HEK293T (cell line): ENCODE measurements at places on chromosomes 2 and 18.
A peak's percentile ranks its signal among the peaks of the same experiment; 100 is the strongest.

DNA sequence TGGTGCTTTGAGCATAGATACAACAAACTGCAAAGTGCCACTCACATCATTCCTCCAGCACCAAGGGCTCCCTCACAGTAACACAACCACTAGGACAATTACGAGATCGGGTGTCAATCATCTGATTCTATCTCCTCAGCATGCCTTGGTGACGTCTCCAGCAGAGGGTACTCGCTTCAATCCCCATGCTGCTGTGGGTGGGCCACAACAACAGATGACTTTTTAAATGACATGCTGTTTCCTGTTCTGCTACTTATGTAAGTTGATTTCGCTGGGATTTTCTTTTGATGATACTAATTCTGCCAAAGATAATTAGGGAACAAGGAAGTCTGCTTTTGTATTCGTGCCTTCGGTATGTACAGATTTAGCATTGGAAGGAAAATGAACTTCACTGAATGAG lies 1113.0 kb downstream of the BCL11A start:
- no peak for DNase-seq

- peak; percentile 83 for DNase-seq
Measured at GRCh38 chr2:241950413-241951315, 81.1 kb downstream of the RTP5 start.

- no peak for DNase-seq
Measured at GRCh38 chr2:195633573-195633870, 23.5 kb upstream of the SLC39A10 start.

DNA sequence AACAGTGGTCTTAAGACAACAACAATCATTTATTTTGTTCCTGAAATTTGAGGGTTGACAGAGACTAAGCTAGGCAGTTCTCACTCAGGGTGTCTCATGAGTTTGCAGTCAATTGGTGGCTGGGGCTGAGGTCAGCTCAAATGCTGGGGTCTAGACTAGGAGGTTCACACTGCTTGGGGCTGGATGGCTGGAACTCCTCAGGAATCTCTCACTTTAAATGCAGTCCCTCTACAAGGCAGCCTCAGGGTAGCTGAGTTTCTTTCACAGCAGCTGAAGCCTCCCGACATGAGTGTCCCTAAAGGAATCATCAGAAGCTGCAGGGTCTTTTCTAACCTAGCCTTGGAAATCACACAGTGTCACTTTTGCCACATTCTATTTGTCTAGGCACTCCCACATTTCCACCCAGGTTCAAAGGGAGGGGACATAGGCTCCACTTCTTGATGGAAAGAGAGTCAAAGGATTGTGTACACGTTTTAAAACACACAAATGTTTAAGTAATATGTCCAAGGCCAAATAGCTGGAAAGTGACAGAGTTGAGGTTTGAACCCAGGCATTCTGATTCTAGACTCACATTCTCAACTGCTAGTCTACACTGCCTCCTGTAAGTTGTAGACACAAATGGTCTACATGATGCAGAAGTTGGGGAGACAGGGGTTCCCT lies 133.8 kb downstream of the ZFP36L2 start:
- DNase-seq: no peak

- no peak for DNase-seq
Measured at GRCh38 chr2:179692610-179693009, 168.8 kb downstream of the ZNF385B start.

DNA sequence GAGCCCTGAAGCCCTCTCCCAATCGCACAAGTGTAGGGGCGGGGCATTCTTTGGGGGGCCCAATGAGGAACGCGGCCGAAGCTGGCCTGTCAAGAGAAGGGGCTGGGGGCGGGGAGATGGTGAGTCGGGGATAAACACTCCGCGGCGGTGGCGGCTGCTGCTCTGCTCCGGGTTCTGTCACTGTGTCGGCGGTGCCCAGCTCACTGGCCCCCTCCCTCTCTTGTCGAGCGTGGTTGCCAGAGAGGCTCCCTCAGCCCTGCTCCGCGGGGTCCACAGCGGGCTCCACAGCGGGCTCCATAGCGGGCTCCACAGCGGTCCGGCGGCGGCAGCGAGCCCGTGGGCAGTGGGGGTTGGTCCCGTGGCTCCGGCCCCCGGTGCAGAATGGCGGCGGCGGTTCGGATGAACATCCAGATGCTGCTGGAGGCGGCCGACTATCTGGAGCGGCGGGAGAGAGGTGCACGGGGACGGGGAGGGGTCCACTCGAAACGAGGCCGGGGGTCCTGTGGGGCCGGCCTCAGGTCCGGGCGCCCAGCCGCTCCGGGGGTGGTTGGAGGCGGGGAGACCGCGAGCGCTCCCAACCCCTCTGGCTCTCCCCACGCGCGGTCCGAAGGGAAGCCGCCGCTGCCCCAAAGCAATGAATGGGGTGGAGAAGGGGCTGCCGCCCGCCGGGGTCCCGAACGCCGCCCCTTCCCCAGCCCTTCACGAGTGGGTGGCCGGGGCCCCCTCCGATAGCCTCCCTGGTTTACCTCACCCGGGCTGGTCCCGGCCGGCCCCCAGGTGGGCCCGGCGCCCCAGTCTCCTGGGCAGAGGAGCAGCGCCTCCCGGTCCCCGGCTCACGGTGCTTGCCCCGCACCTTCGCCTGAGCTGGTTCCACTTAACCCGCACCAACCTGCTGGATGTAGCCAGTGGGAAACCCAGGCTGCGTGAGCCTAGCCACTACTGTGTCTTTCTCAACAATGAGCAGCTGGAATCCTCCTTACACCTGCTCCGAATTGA lies at the start of gene MXD1:
MXD1 (plus strand) TSS at position 160 of the 996 bp plus-strand sequence; CDS start at position 382, 222 bp downstream.
- peak; percentile 28 for DNase-seq

- DNase-seq: no peak
Measured at GRCh38 chr18:44730803-44731529, 50.3 kb downstream of the SETBP1 start.

DNA sequence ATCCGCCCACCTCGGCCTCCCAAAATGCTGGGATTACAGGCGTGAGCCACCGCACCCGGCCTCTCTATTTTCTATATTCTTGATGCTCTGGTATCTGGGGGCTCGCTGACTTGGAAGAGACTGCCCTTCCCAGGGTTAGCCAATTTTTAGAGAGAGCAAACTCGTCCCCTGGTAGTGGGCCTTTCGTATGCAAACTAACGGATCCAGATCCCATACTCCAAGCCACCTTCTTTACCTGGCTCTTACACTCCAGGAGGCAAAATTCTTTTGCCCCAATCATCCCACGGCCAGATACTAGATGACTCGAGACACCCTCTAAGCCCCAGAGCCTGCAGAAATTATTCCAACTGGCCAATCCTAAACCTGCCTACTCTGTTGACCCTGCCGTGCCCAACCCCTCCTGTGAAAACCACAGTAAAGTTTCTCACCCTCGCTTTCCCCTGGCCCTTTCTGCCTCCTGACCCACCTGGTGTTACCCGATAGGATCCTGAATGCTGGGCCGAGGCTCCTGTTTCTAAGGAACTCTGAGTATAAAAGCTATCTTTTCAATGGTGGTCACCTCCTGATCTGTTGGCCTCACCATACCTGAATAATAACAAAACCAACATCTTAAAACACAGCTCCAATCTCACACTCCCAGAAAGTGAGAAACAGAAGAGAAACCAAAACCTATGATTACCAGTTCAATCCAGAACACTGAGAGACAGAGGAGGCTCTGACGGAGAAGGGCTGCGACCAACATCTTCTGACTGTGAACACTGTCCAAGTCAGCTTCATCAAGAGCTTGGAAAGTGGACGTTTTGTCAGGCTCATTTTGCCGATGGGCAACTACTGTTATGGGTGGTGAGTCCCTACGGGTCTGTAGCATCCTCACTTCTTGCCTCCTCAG lies 57.6 kb upstream of the ZNF532 start:
- no peak for DNase-seq

DNA sequence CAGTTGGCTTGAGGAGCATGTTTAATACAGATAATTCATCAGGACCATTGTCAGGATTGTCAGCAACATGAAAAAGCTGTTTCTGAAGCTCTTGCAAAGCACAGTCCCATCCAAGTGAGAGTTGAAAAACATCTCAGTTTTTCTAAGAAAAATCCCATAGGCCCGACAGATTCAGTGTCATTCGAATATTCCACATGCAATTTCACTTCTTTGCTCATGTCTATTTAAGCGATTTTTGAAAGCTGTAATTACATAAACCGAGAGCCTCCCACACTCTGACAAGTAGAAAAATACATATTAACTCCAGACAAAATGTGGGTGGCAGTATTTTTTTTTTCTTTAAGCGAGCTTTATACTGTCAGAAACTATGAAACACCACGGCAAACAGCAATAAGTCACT lies 134.7 kb upstream of the GALNT5 start:
- no peak for DNase-seq

GRCh38 chr18:77676910-77677309 lies 427.3 kb downstream of the GALR1 start:
- DNase-seq: no peak

- no peak for DNase-seq
Measured at GRCh38 chr2:145088756-145089155, 568.8 kb upstream of the ZEB2 start.

DNA sequence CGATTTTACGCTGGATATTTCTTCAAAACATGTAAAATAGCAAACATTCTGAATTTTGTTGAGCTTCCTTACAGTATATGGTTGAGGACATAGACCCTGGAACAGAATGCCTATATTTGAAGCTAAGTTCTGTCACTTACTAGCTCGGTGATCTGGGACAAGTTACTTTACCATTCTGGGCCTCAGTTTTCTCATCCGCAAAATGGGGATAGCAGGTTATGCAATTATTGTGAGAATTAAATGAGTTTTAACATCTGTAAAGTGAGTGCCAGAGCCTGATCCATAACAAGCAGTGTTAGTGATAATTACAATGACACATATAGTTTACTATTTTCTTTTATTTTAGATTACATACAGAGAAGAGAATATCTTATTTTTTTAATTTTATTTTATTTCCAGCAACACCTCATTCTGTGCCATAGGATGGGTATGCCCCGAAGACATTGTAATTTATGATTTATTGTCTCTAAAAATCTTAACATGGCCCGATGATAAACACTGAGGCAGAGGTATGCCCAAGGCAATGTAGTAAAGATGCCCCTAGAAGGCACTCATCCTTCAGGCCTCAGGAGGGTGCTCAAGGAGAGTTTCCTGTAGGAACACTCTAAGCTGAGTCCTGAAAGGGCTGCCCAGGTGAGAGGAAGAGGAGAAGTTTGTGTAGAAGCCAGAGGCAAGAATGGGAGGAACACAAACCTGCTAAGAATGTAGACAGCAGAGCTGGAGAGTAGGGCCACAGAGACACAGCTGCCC lies 250.9 kb downstream of the BCL11A start:
- DNase-seq: no peak

GRCh38 chr2:108936866-108937265 lies 52.2 kb downstream of the EDAR start:
- DNase-seq: no peak

GRCh38 chr2:188068093-188068492 lies 223.6 kb upstream of the GULP1 start:
- no peak for DNase-seq

DNA sequence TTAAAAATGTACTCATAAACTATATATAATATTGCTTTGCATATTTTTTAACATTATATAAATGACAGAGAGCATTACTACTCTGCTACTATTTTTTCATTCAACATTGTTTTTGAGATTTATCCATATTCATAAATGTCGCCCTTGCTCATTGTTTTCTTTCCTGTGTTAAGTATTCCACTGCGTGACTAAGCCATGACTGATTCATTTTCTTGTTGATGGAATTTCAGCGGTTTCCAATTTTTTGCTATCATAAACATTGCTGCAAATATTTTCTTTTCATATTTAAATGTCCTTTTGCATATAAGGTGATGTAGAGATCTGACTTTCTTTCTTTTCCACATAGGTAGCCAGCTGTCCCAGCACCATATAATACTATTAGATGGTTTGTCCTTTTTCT lies 57.6 kb downstream of the SFXN5 start:
- no peak for DNase-seq
